Cerebellar nuclear complex (tissue), 1 donor: ENCODE measurements at places on chromosomes 2 and 18.

DNA sequence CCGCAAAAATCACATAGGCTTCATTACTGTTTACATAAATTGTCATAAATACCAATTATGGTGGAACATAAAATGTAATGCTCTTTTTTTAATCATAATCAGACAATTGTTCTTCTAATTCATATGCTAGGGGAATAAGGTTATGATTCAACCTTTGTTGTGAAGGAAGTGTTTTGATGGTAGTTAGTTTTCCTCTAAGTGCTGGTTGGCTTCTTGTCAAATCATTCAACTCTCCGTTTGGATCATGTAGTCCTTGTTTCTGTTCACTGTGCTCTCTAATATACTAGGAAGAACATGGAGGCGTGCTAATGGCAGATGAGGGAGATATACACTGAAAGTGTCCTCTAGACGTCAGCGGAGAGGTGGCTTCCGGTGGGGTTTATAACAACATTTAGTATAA is 1938.0 kb upstream of the PIK3C3 start:
- DNase-seq: no peak

DNA sequence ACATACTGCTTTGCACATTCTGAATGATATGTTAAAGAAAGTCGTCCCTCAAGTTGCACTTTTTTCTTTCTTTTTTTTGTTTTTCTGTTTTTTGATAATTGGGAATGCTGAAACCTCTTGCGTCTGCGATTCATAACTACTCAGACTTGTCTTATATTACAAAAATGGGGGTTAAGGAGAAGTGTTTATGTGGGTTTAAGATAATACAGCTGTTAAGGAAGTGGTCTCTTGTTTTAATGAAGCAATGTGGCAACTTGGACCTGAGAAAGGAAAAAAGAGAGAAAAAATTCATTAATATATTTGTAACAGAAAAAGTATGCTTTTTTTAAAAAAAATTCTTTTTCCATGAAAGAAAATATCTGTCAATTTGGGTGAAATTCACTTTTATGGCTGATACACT is 268.5 kb upstream of the CCDC68 start:
- no peak for DNase-seq

GRCh38 chr2:109032229-109032820 is 43.3 kb upstream of the EDAR start:
- DNase-seq: no peak

DNA sequence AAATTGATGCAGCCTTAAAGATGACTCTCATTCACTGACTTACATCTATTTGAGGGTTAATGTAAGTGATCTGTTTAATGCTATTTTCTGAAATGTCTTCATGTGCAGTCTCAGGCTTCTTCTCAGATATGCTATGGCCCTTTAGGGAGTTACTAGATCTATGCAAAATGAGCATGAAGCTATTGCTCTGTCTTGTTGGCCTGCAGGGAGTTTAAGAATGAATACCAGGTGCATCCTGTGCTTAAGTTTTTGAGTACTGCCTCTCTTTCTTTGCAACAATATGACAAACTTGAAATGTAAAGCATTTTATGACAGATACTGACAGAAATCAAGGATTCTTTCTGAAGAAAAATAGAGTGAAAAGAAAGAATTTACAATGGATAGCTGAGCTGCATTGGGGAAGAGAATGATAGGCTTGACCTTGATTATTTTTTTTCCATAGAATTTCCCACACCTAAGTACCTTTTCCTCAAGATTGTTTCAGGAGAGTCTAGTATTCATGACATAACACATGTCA is 1058.3 kb upstream of the TMEFF2 start:
- DNase-seq: no peak

- no peak for DNase-seq
Measured at GRCh38 chr2:6917761-6918421, 679 bp downstream of the RNF144A start.

DNA sequence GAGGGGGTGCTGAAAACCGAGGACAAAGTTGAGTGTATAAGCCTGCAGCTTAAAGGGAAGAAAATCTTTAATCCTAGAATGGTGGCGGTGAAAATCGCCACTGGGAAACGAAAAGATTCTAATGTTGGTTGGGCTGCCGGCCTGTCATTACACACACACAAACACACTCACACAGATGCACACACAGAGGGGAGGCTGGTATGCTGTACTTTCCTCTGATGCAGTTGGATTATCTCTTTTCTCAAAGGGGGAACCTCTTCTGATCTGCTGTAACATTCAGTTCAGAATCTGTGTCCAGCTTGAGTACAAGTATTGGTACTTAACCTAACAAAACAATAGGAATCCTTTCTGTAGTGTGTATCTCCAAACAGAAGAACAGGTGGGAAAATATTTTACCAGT is 39.0 kb downstream of the ANXA4 start:
- no peak for DNase-seq
